GM12865 (cell line): ENCODE measurements at places on chromosomes 5 and 9.

GRCh38 chr9:4489919-4490704, at the start of gene SLC1A1:
TSS of gene SLC1A1 (plus strand) at chr9:4490468. CDS start at chr9:4490680, 212 bp downstream.
- DNase-seq = peak; percentile 87

- DNase-seq = no peak
These were observed 30.7 kb downstream of the HRH2 start for GRCh38 chr5:175688352-175689146.

GRCh38 chr9:113520109-113520642, 56.6 kb downstream of the RGS3 start:
- DNase-seq = peak; percentile 69

DNA sequence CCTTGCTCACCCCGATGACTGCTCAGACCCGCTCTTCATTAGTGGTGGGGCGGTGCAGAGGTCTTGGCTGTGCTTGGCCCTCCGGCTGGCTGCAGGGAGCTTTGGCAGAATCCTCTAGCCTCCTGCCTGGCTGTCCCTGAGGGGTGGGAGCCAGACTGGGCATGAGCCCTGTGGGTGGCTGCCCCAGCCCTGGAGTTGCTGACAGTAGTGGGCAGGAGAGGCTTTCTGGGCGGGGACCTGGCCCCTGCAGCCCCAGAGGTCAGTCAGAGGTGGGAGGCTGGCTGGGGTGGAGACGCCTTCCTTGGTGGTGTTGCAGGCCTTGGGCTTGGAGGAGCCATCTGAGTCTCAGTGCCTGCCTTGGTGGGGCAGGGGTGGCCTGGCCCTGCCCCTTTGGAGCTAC, 146.0 kb downstream of the RXRA start:
- no peak for DNase-seq

GRCh38 chr9:121216271-121216805, 14.7 kb upstream of the RAB14 start:
- DNase-seq = no peak
